M059J (cell line): ENCODE measurements at places on chromosomes 3 and 15. TPM values are rescaled to one million over a fixed set of nuclear protein-coding genes. Genes with fewer than 3 reads are reported as not detected.

The STRA6 gene
- total RNA-seq: 1.5 and 3.5 TPM in 2 replicates

GRCh38 chr15:66095871-66096687 is 157.5 kb downstream of the MEGF11 start:
- no peak for DNase-seq

DNA sequence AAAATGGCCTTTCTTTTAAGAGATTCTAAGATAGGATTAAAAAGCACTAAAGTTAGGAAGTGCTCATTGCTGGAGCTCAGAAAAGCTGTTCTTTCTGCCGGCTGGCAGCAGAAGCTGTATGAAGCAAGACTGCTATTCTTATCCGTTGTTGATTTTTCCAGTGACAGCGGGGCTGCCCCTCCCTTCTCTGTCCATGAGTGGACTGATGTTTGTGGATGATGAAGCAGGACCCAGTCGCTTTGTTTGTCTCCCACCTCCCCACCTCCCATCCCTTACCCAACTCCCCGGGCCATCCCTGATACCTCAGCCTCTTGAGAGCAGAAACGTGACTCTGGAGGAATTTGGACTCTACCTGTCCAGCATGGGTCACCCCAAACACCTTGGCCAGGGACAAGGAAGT is 10.3 kb upstream of the MUSTN1 start:
- DNase-seq: no peak

GRCh38 chr3:126033765-126034164 is 50.2 kb downstream of the SLC41A3 start:
- no peak for DNase-seq

DNA sequence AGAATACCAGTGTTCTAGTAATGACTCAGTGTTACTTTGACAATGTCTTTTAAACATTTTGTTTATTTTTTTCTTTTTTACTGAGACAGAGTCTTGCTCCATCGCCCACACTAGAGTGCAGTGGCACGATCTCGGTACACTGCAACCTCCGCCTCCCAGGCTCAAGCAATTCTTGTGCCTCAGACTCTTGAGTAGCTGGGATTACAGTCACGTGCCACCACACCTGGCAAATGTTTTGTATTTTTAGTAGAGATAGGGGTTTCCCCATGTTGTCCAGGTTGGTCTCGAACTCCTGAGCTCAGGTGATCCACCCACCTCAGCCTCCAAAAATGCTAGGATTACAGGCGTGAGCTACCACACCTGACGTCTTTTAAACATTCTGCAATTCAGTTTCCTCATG is 15.7 kb downstream of the AQR start:
- no peak for DNase-seq

DNA sequence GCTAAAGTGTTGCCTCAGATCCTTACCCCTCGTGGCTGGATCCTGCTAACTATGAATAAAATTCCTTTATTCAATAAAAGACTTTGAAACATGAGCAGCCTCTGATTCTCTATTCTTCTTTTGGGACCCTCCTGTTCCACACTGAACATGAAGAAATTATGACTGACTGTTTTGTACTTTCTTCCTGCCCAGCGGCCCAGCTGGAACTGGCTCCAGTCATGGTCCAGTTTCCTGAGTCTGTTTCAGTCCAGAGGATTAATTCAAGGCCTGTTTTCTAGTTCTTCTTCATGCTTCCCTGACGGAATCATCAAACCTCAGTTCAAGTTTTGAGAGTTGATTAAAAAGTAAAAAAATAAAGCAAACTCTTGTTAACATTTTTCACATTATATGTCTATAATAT is 52.6 kb upstream of the CP start:
- DNase-seq: no peak

DNA sequence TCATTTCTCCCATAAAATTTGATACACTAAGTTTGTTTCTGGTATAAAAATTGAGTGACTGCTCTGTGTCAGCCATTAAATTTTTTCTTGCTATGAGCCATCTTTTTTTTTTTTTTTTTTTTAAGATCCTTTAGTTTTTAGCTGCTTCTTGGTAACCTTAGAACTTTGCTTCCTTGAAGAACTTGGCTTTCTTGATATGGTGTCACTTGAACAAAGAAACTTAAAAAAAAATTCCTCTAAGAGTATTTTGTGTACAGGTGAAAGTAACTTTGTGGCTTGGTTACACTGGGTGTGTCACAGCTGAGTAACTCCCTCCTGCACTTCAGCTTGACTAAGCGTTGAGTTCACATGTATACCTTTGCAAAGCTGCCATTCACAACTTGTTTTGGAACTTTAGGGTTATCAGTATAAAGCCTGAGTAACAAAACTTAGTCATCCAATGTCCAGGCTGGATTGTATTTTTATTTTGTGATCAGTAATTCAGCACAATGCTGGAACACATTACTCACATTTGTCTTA is 6.5 kb downstream of the CHD2 start:
- DNase-seq: peak; percentile 88
